ENCODE measurements at places on chromosomes 5 and 9.
A peak's percentile ranks its signal among the peaks of the same experiment; 100 is the strongest.

- no peak for DNase-seq
Observed at GRCh38 chr5:143374496-143375217, 28.8 kb downstream of the NR3C1 start.

DNA sequence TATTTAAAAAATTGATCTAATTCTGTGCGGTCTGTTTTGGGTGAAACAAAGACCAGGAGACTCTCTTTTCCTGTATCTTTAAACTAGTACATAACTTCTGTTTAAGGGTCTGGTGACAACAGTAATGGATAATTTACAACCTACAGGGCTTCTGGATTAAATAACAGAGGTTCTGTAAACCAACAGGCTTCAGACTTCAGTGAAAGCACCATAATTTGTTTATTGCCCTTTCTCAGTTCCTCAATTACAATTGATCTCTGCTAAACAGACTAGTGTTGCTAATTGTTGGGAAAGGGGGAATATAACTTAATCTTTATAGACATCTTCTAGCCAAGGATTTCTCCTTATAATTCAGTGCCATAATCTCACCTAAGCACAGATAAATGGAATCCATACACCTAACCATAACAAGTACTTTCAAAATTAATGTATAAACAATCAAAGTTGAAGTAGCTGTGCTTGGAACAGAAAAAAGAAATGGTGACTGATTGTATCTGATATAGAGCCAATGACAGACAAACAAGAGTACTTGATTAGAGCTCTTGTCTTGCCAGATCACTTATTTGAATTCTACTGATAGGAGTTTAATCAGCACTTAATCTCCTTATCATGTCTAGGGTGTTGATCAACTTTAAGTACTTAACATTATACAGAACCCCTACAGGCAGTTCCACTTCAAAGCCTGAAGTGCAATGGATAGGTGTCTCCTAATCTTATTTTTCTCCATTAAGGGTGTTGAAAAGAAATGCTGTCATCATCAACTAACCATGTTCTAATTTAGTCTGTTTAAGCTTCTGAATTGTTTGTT lies 536.0 kb downstream of the NR2F1-AS1 start:
- DNase-seq: no peak

- no peak for DNase-seq
Observed at GRCh38 chr9:81620002-81620390, 69.4 kb downstream of the TLE1 start.

GRCh38 chr9:113578882-113579282 lies 115.4 kb downstream of the RGS3 start:
- DNase-seq: peak; percentile 55

DNA sequence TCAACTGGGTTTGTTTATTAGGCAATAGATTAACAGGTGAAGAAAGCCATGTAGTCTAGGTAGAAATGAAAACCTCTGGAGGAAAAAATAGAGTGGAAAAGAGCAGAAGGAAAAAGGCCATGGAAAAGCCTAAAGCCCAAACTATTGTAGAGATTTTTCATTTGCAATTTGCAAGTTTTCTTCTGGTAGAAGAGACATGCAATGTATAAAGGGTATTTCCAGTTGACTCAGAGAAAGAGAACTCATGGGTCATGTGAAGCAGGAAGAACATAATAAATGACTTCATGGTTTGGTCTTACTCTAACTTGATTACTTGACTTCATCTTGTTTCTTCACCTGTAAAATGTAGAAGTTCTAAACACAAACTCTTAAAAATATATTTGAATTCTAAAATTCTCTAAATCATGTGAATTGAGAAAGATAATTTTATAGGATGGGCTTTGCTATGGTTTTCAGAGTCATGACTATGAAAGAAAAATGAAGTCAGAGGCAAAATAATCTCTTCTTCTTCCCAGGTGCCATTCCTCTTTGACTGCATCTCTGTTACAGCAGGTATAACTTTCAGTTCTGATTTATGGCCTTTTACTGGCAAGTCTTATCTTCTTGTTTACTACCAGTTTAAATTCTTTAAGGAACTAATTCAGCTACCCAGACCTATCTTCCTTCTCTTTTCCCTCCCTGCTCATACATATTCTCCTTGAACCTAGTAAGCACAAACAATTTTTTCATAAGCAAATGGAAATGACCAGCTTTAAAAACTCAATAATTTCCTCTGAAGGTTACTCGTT lies 47.7 kb upstream of the TMC1 start:
- no peak for DNase-seq

- DNase-seq: no peak
Observed at GRCh38 chr5:36719282-36719681, 112.9 kb downstream of the SLC1A3 start.

DNA sequence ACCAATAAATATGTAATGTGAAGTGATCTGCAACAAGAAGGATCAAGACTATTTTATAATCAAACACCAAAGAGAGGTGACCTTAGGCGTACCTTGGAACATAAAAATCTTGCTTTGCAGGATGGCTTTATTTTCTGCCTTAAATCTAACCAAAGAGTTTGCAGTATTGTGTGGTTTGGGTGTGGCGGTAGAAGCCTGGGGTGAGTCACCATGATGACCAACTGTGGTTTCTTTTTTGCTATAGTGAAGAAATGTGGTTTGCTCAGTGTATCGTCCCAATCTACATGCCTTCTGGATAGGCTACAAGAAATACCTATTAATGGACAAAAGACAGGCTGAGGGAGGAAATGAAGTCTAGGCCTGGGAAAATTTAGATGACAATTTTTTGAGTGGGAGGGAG lies 5.1 kb upstream of the CAST start:
- no peak for DNase-seq

- no peak for DNase-seq
Observed at GRCh38 chr5:74123929-74124328, 497.9 kb downstream of the ARHGEF28 start.

DNA sequence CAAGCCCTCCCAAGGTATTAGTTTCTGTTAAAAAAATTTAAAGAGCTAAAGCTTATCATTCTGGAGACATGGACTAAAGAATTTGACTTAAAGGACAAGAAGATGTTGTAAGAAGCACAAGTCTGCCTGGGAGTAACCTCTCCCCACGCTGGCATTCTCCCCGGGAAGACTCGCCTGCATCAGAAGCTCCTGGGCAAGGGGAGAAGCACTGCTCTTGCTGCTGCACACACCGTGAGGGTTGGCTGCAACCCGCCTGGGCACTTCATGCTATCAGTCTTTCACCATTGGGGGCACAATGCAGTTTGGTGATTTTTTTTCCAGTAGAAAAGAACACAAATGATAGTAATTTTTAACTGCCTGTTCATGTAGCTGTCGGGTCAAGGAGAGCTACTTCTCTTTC lies 192.5 kb upstream of the PANK3 start:
- DNase-seq: no peak

DNA sequence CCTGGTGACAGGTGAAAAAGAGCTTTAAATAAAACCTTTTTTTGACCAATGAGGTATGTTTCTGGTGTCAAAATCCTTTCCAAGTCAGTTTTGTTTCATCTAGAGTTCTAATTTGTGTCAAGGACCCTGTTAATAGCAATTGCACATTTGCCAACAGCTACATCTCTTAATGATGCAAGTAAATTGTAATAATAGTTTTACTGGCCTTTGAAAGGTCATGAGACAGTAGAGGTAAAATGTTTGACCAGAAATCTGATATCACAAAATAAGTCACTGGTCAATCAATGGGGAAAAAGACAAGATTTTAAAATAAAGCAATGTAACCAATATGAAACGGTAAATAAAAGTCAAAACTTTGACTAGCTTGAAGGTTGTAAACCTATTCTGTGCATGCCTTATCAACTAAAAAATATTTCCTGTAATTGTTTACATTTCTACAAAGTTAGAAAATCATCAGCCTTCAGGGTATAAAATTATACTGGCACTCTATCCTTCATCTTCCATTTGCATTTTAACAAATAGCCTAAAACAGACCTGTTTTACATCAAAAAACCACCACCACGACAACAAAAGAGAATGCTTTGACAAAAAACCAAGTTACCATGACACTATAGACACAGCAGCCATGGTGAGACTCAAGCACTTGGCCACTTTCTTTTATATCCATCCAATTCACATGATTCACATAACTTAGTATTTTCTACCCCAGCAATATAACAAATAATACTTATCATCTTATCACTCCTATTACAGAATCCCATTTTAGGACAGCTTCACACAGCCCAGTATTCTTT lies 3.0 kb downstream of the NADK2 start:
- no peak for DNase-seq

- DNase-seq: no peak
Observed at GRCh38 chr5:35919191-35919590, 19.2 kb downstream of the CAPSL start.
